ENCODE measurements at places on chromosomes 5 and 9.

GRCh38 chr5:180640861-180641565, 8.4 kb downstream of the FLT4 start:
- no peak for ATAC-seq

DNA sequence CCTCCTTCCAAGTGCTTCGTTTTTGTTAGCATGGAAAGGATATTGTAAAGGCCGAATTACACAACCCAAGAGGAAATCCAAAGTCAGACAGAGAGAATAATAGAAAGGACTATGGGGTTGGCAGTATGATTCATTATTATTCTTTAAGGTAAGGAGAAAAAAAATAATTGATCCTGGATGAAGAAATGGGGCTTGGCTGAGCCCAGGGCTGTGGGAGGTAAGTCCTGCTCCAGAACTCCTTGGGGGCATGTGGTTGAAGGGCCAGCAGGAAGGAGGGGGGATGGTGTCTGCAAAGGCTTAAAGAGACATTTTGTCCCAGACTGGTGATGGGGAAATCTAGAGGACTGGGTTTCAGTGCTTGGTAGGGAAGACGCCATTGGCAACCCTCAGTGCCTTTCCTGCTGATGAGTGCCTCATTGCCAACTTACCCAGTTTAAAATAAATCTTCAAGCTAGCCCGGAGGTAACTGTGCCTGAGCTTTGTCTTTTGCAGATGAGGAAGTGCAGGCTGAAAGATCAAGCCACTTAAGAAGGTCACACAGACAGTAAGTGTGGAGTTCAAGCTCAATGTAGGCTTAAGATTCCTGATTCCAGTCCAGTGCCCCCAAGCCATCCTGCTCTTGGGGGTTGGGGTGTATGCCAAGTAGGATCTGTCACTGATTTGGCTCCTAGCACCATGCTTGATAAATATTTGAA, 30.2 kb downstream of the FOXI1 start:
- ATAC-seq: no peak

- ATAC-seq: peak; percentile 74
Observed at GRCh38 chr5:58107704-58108103, 352.2 kb downstream of the PLK2 start.

GRCh38 chr5:129672006-129672405, 75.9 kb upstream of the MINAR2 start:
- ATAC-seq: no peak

DNA sequence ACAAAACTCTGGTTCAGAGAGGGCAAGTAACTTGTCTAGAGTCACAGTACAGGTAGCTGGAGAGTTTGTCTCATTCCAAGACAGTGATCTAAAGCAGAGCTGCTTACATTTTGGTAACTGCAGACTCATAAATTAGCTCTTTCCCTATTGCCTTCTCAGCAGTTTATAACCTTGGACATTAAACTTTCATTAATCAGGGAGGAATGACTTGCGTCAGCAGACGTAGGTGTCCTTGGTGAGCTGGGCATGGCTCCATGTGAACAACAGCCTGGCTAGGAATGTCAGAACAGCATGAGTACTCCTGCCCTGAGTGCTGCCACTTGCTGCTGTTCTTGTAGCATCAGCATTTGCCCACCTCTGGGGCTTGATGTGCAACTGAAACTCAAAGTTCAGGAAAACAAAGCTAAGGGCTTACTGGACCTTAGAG, 2.2 kb upstream of the ALDOB start:
- no peak for ATAC-seq

GRCh38 chr5:40653221-40654022, 26.3 kb upstream of the PTGER4 start:
- no peak for ATAC-seq

GRCh38 chr5:84292788-84293653, 91.7 kb downstream of the EDIL3 start:
- no peak for ATAC-seq

DNA sequence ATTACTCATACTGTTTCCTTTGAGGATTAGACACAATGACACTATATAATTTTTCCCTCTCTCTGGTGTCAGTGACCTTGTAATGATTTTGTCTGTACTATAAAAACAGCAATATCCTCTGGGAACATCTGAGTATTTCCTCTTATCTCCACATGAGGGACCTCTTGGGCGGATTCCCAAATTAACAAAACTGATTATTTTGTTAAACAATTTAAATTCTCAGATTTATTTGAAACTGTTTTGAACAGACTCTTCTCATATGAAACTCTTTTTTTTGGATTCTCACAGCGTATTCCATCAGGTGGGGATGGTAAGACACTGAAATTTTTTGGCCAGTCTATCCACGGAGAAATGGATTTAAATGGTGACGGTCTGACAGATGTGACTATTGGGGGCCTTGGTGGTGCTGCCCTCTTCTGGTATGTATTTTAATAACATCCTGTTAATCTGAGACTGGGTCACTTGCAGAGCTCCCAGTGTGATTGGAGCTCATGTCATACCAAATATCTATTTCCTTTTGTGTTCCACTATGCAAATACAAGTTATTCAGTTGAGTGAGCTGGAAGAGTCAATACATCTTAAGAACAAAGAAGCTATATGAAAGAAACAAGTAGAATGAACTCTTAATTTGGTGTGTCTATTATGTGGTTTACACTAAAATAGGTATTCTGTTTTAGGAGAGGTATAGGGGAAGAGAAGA, 73.8 kb upstream of the ITGA2 start:
- peak; percentile 97 for ATAC-seq

DNA sequence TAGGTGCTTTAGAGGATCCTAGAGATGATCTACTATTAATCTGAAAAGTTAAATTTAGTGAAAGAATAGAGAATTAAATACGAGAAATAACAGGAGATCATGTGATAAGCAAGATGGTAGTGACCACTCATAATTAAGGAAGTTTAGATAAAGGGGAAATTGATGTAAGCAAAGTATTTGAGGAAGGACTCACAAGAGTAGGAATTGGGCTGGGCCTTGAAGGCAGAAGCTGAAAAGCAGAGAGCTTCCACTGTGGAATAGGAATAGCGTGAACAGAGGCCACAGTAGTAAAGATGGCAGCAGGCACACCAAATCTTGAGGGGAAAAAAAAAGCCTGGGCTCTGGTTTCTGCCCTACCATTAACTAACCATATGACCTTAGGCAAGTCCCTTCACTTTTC, 38.0 kb downstream of the KIF24 start:
- no peak for ATAC-seq

GRCh38 chr9:21964925-21965385, 29.2 kb downstream of the CDKN2A start:
- peak; percentile 20 for ATAC-seq

DNA sequence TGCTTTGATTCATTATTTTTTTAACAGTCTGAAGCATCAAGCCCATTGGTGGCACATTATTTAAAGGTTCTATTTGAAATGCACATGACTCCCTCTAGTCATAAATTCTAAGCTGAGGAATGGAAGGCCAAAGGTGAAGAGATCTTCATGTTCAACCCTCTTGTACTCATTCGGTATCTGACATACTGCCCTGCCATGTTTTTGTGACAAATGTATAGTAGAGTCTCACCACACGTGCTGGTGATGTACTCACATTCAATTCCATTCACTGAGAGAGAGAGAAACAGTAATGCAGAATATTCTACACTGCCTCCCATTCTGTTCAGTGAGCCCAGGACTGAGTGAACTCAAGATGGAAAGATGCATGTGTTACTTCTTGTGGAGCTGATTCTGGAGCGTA, 98.3 kb downstream of the GDA start:
- no peak for ATAC-seq

DNA sequence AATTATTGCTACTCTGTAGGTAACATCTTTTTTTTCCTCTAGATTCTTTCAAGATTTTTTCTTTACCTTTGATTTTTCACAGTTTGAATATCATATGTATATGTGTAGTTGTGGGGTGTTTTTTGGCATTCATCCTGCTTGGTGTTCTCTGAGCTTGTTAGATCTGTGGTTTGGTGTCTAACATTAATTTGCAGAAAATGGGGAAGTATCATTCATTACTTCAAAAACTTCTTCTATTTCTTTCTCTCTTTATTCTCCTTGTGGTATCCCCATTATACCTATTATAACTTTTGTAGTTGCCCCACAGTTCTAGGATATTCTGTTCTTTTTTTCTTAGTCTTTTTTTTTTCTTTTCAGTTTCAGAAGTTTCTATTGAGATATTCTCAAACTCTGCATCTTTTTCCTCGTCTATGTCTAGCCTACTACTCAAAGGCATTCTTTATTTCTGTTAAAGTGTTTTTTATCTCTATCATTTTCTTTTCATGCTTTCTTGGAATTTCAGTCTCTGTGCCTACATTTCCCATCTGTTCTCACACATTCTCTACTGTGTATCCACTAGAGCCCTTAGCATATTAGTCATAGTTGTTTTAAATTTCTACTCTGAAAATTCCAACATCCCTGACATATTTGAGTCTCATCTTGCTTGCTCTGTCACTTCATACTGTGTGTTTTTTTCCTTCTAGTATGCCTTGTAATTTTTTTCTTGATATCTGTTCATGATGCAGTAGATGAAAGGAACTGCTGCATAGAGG, 60.1 kb upstream of the GNA14 start:
- ATAC-seq: peak; percentile 13

DNA sequence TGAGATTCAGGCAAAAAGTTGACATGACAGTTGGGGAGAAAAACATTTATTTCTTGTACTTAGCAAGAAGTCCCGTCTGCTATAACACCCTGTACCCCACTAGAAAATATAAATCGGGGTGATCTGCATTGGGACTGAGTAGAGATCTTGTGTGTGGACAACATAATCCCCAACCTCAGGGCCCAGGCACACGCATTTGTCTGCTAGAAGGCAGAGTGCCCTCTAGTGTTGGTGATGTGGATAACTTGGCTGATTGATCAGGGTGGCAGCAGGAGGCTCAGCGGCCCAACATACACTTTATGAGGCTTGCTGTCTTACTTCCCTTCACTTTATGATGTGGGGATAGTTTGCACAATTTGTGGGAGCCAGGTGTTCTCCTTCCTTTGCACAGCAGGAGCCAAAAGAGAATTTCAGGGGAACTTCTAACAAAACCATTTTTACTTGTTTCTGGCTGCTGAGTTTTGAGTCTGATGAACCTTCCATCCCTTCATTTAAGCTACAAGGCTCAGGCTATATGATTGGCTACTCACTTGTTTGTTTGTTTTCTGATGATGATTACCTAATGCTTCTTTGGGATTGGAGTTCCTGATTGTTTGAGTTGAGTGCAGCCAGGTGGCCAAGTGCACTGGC, 263.2 kb downstream of the DMAC1 start:
- peak; percentile 94 for ATAC-seq

DNA sequence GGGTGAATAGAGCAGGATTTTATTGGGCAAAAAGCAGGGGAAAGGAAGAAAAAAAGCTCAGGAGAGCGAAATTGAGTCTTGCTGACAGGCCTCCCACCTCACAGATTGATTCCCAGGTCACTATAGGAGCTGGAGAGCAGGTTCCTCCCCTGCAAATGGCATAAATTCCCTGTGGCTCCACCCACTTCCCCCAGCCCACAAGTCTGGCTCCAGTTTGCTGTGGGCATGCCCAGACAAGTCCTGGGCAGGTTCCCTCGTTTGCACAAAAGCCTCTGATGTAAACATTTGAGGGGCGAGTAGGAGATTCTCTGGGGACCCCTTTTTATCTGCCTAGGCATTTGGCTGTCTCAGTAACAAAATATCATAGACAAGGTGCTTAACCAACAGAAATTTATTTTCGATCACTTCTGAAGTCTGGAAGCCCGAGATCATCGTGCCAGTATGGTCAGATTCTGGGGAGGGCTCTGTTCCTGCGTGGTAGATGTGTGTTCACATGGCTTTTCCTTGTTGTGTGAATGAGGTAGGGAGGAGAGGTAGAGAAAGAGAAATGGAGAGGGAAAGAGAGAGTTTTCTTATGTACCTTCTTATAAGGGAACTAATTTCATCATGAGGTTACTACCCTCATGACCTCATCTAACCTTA, 614.5 kb downstream of the MAT2B start:
- ATAC-seq: peak; percentile 75

- peak; percentile 42 for ATAC-seq
Observed at GRCh38 chr9:133632806-133633680, 3.1 kb upstream of the DBH start.

- no peak for ATAC-seq
Observed at GRCh38 chr5:140058212-140058932, 15.3 kb upstream of the NRG2 start.

- ATAC-seq: peak; percentile 69
Observed at GRCh38 chr5:38468202-38468673, 88.2 kb downstream of the LIFR start.

DNA sequence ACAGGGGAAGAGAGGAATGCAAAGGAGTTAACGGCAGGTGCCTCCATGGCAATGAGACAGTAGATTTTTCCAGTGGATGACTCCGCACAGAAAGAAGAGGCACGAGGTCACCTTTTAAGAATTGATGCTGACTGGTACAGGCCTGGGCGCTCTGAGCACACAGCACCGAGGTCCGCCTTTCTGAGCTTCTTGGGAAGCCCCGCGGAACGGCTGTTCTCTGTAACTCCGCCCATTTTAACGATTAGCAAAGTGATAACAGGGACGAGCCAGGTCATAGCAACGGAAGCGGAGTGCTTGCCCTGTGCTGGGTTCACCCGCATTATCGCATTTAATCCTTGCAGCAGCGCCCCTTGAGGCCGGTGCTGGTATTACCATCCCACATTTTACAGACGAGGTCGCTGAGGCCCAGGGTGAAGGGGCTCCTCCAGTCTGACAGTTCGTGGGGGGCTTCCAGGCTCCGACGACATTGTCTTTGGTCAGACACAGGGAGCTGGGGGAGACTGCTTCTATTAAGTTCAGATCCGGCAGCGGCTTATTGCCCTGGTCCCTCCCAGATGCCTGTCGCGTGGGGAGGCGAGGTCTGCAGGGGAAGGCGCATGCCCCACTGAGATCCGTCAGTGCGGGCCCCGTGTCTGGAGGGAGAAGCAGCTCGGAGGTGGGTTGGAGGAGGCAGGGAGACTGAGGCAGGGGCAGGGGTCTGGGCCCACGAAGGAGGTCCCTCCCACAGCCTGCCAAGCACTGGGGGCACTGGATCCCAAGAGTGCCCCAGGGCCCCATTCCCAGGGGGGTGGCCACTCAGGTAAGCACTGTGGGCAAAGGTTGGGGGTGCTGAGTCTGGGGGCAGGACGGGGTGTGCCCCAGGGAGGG, 22.3 kb upstream of the HMCN2 start:
- ATAC-seq: peak; percentile 77

DNA sequence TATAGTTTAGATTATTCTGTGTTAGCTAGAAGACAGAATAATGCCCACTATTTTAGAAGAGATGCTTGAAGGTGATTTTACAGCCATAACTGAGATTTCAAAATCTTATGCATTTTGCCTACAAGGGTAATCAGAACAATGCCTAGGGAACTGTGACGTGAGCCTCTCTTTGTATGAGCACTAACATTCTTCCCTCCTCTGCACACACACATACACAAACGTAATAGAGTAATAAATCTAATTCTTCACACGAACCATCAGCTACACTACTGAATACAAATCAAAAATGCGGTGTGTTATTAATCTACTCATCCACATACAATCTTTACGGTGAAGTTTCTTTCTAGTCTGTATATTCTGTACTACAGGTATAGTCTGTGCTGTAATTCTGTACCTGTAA, 227.8 kb downstream of the PLK2 start:
- ATAC-seq: no peak

DNA sequence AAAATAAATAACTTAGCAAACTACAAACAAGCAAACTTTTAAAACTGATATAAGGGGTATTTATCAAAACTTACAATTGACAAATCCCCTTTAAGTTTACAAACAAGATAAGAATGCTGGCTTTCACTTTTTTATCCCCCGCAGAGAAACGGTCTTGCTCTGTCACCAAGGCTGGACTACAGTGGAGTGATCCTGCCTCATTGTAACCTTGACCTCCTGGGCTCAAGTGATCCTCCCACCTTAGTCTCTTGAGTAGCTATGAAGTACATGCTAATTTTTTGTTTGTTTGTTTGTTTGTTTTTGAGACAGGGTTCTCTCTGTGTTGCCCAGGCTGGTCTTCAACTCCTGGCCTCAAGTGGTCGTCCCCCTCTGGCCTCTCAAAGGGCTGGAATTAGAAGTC, 9.0 kb upstream of the NIPSNAP3A start:
- no peak for ATAC-seq
